Activated CD8-positive, alpha-beta memory T cell treated with anti-CD3 and anti-CD28 coated beads for 1 hour (primary cell): ENCODE measurements at places on chromosomes 12 and 14.

- no peak for DNase-seq
Observed at GRCh38 chr12:91574391-91574790, 391.8 kb upstream of the DCN start.

DNA sequence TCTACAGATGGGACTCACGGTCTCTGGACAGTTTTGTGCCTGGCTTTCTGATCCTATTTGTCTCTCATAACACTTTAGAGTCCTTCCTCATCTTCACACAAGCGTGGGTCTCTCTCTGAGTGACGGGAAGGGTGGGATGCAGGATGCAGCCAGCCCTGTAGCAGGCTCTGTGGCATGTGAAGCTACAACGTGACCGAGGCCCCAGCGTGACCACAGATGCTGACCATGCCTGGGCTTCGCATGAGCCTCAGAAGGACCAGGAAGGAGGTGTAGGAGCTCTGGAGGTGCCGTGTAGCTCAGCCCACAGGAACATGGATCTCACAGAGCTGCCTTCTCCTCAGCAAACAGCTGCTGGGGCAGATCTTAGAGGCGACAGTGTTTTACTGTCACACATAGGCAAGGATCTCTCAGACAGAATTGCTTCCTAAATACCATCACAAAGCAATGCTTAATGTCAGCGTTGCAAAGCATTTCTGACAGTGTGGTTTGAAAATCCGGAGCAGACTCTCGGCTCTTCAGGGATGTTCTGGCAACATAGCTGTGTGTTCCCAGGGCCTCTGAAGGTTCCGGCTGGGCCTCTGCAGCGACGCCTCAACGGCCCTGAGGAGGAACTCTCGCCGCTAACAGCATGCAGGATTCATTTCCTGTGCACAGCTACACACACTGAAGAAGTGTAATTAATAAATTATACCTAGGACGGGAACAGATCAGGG is 21.9 kb downstream of the ANKLE2 start:
- DNase-seq = no peak

DNA sequence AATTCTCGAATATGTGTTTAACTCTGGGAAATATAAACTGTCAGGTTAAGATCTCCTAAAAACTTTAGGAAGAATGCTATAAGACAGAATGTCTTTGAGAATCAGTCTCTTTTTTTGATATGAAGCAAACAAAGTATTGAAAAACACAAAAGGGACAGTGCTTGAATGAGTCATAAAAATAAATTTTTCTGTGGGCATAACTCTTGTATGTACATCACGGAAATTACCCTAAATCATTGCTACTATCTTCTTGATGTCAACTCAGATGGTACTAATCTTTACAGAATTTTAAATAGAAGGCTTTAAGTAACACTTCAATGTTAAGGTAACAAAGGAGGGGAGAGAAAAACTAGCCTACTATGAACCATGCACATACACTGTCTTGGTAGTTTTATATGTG is 244.0 kb upstream of the AMIGO2 start:
- DNase-seq = no peak

DNA sequence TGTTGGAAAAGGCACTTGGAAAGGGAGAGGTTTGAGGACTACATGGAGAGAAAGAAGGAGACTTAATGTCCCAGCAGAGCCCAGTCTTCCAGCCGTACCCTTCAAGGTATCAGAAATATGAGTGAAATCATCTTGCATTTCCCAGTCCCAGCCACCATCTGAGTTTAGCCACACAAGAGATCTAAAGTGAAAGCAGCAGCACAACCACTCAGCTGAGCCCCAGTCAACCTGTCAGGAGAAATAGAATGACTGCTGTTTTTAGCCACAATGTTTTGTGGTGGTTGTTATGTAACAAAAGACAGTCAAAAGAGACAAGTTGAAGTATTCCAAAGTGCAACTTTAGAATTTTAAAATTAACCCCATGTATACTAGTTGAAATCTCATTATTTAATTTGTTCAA is 28.0 kb downstream of the DERA start:
- no peak for DNase-seq

GRCh38 chr14:53237488-53237887 is 84.4 kb upstream of the DDHD1 start:
- no peak for DNase-seq

GRCh38 chr12:41992022-41992421 is 152.7 kb downstream of the GXYLT1 start:
- DNase-seq = no peak
